MCF 10A (cell line): ENCODE measurements at places on chromosomes 2 and 18.

GRCh38 chr2:30847329-30847728, 40.1 kb upstream of the CAPN13 start:
- peak; percentile 9 for DNase-seq

GRCh38 chr18:36564841-36565240, 264.0 kb downstream of the TPGS2 start:
- DNase-seq: no peak

GRCh38 chr2:65999103-65999502, 435.8 kb upstream of the MEIS1 start:
- no peak for DNase-seq

- DNase-seq: no peak
These were observed 184.9 kb downstream of the CDCA7 start for GRCh38 chr2:173539615-173540014.

DNA sequence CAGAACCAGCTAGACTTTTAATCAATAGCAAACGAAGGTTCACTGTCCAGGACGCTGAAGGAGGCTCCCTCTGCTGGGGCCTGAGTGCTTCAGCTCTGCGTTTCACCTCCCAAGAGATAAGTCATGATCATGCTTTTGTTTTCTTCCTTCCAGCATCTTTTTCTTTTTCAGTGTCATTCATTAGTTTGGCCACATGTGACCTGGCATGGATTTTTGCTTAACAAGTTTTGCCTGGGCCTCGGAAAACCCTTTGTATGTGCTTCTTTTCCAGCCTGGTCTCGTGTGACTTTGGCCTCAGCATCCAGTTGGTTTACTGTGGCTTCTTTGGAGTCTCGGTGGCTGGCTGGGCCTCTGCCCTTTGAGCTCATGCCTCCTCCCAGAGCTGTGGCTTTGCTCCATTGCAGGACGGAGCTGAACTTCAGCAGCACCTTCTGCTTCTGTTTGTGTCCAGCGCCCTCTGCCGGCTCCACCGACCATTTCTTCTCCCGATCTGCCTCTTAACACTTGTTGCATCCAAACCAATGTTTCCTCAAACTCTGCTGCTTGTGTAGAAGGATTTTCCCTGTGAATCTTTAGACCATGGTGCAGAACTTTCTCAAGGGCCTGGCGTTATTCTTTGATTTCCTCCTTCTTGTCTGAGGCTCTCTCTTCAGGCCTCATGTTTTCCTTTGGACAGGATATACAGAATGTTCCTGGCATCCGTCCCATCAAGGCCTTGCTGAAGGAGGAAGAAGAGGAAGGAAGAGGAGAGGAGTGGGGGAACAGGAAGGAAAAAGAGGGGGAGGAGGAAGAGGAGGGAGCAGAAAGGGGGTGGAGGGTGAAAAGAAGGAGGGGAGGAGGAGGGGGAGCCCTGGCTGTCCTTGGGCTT, 23.6 kb upstream of the HES6 start:
- peak; percentile 86 for DNase-seq

- DNase-seq: no peak
These were observed 33.5 kb downstream of the EPB41L3 start for GRCh38 chr18:5510135-5510846.

GRCh38 chr18:76064998-76065397, 430.0 kb downstream of the ZNF516 start:
- peak; percentile 18 for DNase-seq

DNA sequence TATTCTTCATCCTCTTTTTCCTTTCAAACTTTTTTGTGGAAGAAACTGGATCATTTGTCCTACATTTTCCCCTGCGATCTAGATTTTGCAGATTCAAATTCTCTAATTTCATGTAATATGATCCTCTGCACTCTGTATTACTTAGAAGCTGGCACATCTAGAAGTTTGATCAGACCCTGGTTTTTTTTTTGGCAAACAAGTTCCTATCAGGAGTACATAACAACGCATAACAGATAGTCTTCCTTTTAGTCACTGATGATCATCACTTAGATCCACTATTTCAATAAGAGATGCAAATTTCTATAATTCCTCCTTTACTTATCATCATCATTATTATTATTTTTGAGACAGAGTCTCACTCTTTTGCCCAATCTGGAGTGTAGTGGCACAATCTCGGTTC, 117.1 kb downstream of the CDH2 start:
- no peak for DNase-seq

DNA sequence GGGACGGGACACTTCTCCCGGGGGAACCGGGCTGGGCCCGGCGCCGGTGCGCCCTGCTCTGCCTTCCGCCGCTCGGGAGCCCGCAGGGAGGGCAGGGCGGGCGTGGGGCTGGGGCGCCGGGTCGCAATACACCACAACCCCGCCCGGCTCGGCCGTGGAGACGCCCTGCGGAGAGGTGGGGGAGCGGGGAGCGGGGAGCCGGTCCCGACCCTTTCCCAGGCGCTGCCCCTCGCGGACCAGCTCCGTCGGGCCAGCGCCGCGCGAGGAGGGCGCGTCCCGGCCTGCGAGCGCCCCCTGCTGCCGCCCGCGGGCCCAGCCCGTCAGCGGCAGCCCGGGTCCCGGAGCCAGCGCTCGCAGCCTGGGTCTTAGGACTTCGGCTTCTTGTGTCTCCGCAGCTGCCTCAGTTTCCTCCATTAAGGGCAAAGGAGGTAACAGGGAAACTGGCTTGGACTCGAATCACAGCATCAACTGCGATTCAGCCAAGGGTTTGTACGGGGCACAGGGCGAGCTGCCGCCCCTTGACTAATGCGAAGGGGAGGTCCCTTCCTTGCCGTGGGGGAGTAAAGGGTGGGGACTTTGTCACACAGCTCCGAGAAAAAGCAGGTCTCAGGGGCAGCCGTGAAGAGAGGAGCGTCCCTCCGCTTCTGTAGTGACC, 635 bp upstream of the ADRA2B start:
- DNase-seq: peak; percentile 38

GRCh38 chr2:9693196-9693491, 62.3 kb upstream of the YWHAQ start:
- DNase-seq: peak; percentile 83

- peak; percentile 23 for DNase-seq
These were observed 545 bp downstream of the GLI2 start for GRCh38 chr2:120736202-120736623.

DNA sequence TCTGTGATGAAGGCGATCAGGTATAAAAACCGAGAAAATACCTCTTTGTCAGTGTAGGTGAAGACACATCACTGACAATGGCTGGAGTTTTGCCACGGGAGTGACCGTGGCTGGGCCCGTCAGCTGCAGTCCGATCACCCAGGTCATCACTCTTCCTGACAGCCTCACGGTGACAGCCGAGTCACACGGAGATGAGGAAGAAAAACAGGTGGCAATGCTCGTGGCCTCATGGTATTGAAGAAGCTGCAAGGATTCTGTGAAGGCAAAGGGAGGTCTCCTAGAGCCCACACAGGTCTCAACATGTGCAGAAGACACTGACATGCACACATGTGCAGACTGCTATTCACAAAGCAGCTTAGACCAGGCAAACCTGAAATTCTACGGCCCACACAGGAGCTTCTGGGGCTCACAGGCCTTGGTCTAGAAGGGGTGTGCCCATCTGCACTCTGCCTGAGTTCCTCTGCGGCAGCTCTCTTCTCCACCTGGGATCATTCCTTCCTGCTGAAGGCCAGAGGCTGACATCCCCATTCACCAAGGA, 7.4 kb downstream of the COPS9 start:
- no peak for DNase-seq

- DNase-seq: no peak
These were observed 47.9 kb upstream of the KCNF1 start for GRCh38 chr2:10863837-10864236.

DNA sequence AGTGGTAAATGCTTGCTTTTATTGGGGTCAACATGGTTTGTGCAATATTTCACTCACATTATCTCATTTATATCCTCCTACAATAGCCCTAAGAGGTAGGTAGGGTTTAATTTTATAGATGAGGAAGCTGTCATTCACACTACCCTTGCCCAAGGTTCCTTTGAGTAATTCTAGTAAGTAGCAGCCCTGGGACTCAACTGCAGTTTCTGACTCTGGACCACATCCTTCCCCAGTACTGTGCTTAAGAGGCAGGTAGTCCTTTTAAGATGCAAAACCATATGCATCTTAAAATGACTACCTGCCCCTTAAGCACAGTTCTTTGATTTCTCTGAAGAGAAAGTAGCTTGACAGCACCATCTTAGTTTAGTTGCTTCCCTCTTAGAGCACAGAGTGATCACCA, 15.7 kb upstream of the NT5C1B start:
- no peak for DNase-seq
